ENCODE measurements at places on chromosomes 16 and 17. TPM values are rescaled to one million over a fixed set of nuclear protein-coding genes. Genes with fewer than 3 reads are reported as not detected.

Gene ADAP2
- 1.2 TPM for polyA plus RNA-seq

Gene AIPL1
- not detected for polyA plus RNA-seq

Gene RASL10B
- 0.28 TPM for polyA plus RNA-seq

Gene FOXN1
- 10.6 TPM for polyA plus RNA-seq

Gene SPATA32
- not detected for polyA plus RNA-seq

Gene SAMD14
- 0.37 TPM for polyA plus RNA-seq

Gene EPX
- not detected for polyA plus RNA-seq

Gene CLEC18A
- polyA plus RNA-seq: 1.4 TPM

Gene GALR2
- polyA plus RNA-seq: 1.00 TPM

Gene PNMT
- 2.2 TPM for polyA plus RNA-seq

Gene DNAJC7
- 55.4 TPM for polyA plus RNA-seq

Gene APOBR
- 1.2 TPM for polyA plus RNA-seq

Gene TEFM
- polyA plus RNA-seq: 5.0 TPM

Gene MT4
- 7.4 TPM for polyA plus RNA-seq

Gene BAIAP3
- polyA plus RNA-seq: 1.2 TPM

Gene SCIMP
- 0.18 TPM for polyA plus RNA-seq

Gene C16orf86
- 2.0 TPM for polyA plus RNA-seq

Gene MRC2
- 24.6 TPM for polyA plus RNA-seq

Gene FGF11
- 5.6 TPM for polyA plus RNA-seq

Gene SNTB2
- polyA plus RNA-seq: 4.3 TPM

Gene NKD1
- polyA plus RNA-seq: 2.0 TPM

Gene SYNGR3
- polyA plus RNA-seq: 0.36 TPM

Gene TMEM220
- polyA plus RNA-seq: 6.3 TPM

Gene ZMYND15
- 0.82 TPM for polyA plus RNA-seq

Gene TMEM100
- polyA plus RNA-seq: 1.6 TPM

Gene WSCD1
- polyA plus RNA-seq: 0.45 TPM

Gene ARSG
- 3.5 TPM for polyA plus RNA-seq

Gene TBC1D28
- polyA plus RNA-seq: not detected

Gene DHRS13
- 15.6 TPM for polyA plus RNA-seq

Gene ST6GALNAC2
- 20.2 TPM for polyA plus RNA-seq

Gene SDK2
- polyA plus RNA-seq: 0.29 TPM

Gene LPO
- polyA plus RNA-seq: not detected

Gene MRPL27
- polyA plus RNA-seq: 119 TPM
